ENCODE measurements at places on chromosomes 6 and 20. TPM values are rescaled to one million over a fixed set of nuclear protein-coding genes. Genes with fewer than 3 reads are reported as not detected.

DNA sequence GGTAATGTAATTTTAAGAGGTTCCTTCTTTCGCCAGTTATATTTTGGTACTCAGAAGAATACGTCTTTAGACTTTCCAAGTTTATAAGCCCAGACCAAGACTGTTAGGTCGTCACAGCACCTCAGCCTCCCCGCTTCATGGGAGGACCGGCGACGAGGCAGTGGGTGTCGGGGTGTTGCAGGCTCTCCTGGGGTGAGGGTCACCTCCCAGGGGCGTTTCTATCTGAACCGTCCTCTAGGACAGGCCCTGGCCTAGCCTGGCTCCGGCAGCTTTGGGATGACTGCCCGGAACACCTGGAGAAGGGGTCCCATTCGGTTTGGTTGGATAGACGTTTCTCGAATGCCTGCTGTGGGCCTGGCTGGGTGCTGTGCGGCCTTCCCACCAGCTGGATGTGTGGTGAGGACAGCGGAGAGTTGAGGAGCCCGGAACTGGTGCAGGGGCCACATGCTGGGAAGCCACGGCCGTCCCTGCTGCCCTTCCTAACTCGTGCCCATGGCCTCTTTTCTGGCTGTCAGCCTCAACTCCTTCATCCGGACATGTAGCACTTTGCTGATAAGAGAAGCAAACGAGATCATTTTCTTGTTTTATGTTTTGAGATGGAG, 1.1 kb downstream of the OSBPL2 start:
- H3K36me3 ChIP-seq, result peaks cover 2% of the 10 kb centered on the region
- H3K27ac ChIP-seq, result no peak overlapping the region
- DNase-seq, result no peak
- peaks cover under 1% of the 10 kb centered on the region for H3K27me3 ChIP-seq

The ZNF165 gene
- total RNA-seq, result 0.33 TPM

- no peak overlapping the region for H3K27ac ChIP-seq
- no peaks in the 10 kb centered on the region for H3K4me1 ChIP-seq
- no peaks in the 10 kb centered on the region for H3K36me3 ChIP-seq
- DNase-seq, result no peak
- H3K27me3 ChIP-seq, result no peaks in the 10 kb centered on the region
Measured at GRCh38 chr6:112524071-112524470, 176.9 kb downstream of the RFPL4B start.

DNA sequence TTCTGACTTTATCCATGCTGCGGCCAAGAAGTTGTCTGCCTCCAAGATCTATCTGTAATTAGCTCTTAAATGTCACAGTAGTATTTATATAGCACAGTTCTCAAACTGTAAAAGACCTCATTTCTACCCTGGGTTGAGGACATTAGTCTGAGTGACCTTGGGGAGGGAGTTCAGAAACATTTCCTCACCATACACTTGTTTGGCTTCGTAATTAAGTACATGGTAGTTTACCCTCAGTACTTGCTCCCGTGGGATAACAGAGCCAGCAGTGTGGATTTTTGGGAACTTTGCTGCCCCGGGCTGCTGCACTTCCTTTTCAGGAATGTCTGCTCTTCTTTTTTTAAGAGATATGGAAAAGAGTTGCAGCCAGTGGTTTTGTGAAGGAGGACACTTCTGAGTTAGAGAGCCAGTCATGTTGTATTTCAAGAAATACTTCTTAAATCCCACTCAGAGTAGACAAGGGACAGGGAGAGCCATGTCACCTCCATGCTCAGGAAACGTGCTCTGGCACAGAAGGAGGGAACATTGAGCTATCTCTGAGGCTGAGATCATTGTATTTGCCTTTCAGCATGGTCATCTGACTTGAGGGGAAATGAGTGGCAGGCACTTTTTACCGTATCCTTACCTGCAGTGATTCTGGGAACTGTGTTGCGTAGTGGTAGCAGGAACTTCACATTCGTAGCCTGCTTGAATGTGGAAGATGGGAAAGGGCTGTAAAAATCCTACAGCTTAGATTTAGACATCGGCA, 33.6 kb downstream of the RPRD1B start:
- H3K27me3 ChIP-seq, result no peaks in the 10 kb centered on the region
- H3K27ac ChIP-seq, result no peak overlapping the region
- H3K36me3 ChIP-seq, result peaks cover 21% of the 10 kb centered on the region
- H3K4me1 ChIP-seq, result no peaks in the 10 kb centered on the region
- no peak for DNase-seq
- H3K4me3 ChIP-seq, result no peak overlapping the region

- peak; percentile 45 for DNase-seq
- H3K4me3 ChIP-seq, result no peak overlapping the region
- H3K27me3 ChIP-seq, result no peaks in the 10 kb centered on the region
- H3K36me3 ChIP-seq, result no peaks in the 10 kb centered on the region
- H3K4me1 ChIP-seq, result peaks cover 14% of the 10 kb centered on the region
Measured at GRCh38 chr6:53985366-53985765, 125.9 kb upstream of the MLIP start.

- no peak overlapping the region for H3K4me3 ChIP-seq
- H3K27ac ChIP-seq, result no peak overlapping the region
- DNase-seq, result no peak
- no peaks in the 10 kb centered on the region for H3K27me3 ChIP-seq
Measured at GRCh38 chr6:30840084-30840934, 44.0 kb upstream of the DDR1 start.

The TP53TG5 gene
- total RNA-seq, result under 0.01 TPM

GRCh38 chr6:130381459-130382380, 15.9 kb downstream of the TMEM200A start:
- H3K27ac ChIP-seq, result no peak overlapping the region
- DNase-seq, result no peak
- peaks cover 3% of the 10 kb centered on the region for H3K36me3 ChIP-seq
- H3K27me3 ChIP-seq, result no peaks in the 10 kb centered on the region
- no peak overlapping the region for H3K4me3 ChIP-seq

The BPIFA2 gene
- not detected for total RNA-seq

GRCh38 chr6:152404086-152404857, 232.9 kb downstream of the SYNE1 start:
- no peaks in the 10 kb centered on the region for H3K27me3 ChIP-seq

GRCh38 chr6:168238159-168238909, 81.2 kb downstream of the DACT2 start:
- H3K27ac ChIP-seq, result no peak overlapping the region
- H3K4me3 ChIP-seq, result no peak overlapping the region
- DNase-seq, result peak; percentile 7
- H3K36me3 ChIP-seq, result no peaks in the 10 kb centered on the region
- no peaks in the 10 kb centered on the region for H3K4me1 ChIP-seq
- no peaks in the 10 kb centered on the region for H3K27me3 ChIP-seq

The GGT7 gene
- 9.5 TPM for total RNA-seq

The SASH1 gene
- 38.6 TPM for total RNA-seq

- peaks cover 32% of the 10 kb centered on the region for H3K36me3 ChIP-seq
- peak overlapping the region; percentile 84 for H3K27ac ChIP-seq
- H3K27me3 ChIP-seq, result no peaks in the 10 kb centered on the region
- peak; percentile 91 for DNase-seq
- peaks cover 79% of the 10 kb centered on the region for H3K4me1 ChIP-seq
Measured at GRCh38 chr6:52512199-52512598, 64.7 kb downstream of the TRAM2 start.

- no peak overlapping the region for H3K27ac ChIP-seq
- H3K27me3 ChIP-seq, result no peaks in the 10 kb centered on the region
- no peak for DNase-seq
- H3K4me1 ChIP-seq, result no peaks in the 10 kb centered on the region
- H3K4me3 ChIP-seq, result no peak overlapping the region
Measured at GRCh38 chr20:62080249-62080990, 14.7 kb upstream of the TAF4 start.

The DYNLT2 gene
- 1.0 TPM for total RNA-seq

The SEL1L2 gene
- not detected for total RNA-seq

DNA sequence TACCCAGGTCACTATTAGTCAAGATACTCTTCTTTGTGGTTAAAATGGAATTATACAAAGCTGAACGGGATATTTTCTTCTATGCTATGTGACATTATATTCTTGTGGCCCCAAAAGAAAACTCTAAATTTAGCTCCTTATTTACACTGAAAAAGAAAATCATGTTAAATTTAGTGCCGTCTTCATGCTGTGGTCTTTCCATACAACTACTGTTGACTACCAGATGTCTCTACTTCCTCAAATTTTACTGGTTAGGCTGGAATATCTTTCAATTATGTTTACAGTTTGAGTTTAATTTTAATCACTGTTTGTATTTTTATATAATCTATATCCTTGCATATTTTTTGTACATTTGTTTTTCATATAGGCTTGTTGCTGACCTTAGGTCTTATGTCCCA, 95.6 kb upstream of the FOXO3 start:
- no peaks in the 10 kb centered on the region for H3K4me1 ChIP-seq
- H3K36me3 ChIP-seq, result no peaks in the 10 kb centered on the region
- H3K27ac ChIP-seq, result no peak overlapping the region
- no peak overlapping the region for H3K4me3 ChIP-seq

GRCh38 chr20:62558779-62559178, 83.0 kb upstream of the GATA5 start:
- peaks cover 18% of the 10 kb centered on the region for H3K27me3 ChIP-seq
- H3K36me3 ChIP-seq, result no peaks in the 10 kb centered on the region
- H3K4me1 ChIP-seq, result no peaks in the 10 kb centered on the region
- DNase-seq, result no peak

DNA sequence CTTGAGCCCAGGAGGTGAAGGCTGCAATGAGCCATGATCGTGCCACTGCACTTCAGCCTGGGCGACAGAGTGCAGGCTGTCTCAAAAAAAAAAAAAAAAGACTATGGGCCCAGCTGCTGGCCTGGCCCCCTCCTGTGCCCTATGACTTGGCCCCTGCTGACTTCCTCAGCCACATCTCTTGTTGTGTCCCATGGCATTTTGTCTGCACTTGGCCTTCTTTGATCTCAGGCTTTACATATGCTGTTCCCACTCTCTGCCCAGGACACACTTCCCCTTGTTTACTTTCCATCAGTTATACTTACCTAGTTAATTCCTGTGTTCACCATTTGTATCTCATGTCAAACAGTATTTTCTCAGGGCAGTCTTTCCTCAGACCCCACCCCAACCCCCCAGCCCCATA, 44.5 kb downstream of the RPRD1B start:
- H3K4me3 ChIP-seq, result no peak overlapping the region
- H3K36me3 ChIP-seq, result peaks cover 8% of the 10 kb centered on the region
- DNase-seq, result no peak

The LY6G6F gene
- total RNA-seq, result not detected

DNA sequence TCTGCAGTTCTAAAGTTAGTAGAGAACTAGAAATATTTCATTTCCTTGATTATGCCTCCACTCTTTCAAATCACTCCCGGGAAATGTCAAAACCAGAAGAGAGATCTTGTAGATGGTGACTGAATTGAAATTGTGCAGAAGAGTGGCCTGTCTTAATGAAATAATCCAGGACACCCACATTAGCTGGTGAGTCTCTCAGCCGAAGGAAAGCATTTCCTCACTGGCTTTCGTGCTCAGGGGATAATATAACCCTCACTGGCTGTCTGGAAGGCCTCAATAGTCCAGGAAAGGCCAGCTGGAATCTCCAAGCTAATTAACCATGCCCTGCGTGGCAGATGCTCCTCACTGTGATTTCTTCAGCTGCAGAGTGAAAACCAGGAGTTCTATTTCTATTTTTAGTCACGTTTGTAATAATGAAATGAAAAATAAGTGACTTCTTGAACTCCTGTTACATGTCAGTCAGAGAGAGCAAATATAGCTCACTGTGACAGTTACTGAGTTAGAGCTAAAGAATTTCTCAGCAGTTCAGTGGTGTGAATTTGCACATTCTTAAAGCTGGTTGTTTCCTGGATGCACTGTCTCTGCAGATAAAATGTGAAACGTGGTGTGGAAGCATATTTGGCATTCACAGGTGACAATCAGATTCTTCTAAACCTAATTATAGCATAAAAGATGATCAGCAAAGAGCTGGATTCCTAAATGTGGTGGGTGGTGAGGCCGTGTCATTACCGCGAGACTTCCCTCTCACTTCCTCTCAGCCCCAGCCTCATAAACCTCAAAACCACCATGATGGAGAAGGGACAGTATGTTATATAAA, 211.7 kb downstream of the LMBRD1 start:
- no peaks in the 10 kb centered on the region for H3K36me3 ChIP-seq
- H3K27me3 ChIP-seq, result no peaks in the 10 kb centered on the region
- H3K4me3 ChIP-seq, result no peak overlapping the region
- no peak overlapping the region for H3K27ac ChIP-seq
- peak; percentile 23 for DNase-seq

- no peak overlapping the region for H3K27ac ChIP-seq
- no peaks in the 10 kb centered on the region for H3K36me3 ChIP-seq
- H3K4me1 ChIP-seq, result no peaks in the 10 kb centered on the region
- no peak for DNase-seq
- H3K4me3 ChIP-seq, result no peak overlapping the region
Measured at GRCh38 chr6:25337431-25337830, 58.3 kb downstream of the CARMIL1 start.

The FOXA2 gene
- total RNA-seq, result not detected

GRCh38 chr6:117951783-117952182, 44.7 kb downstream of the SLC35F1 start:
- no peak overlapping the region for H3K27ac ChIP-seq
- DNase-seq, result no peak
- no peaks in the 10 kb centered on the region for H3K4me1 ChIP-seq
- no peaks in the 10 kb centered on the region for H3K36me3 ChIP-seq
- H3K27me3 ChIP-seq, result no peaks in the 10 kb centered on the region

DNA sequence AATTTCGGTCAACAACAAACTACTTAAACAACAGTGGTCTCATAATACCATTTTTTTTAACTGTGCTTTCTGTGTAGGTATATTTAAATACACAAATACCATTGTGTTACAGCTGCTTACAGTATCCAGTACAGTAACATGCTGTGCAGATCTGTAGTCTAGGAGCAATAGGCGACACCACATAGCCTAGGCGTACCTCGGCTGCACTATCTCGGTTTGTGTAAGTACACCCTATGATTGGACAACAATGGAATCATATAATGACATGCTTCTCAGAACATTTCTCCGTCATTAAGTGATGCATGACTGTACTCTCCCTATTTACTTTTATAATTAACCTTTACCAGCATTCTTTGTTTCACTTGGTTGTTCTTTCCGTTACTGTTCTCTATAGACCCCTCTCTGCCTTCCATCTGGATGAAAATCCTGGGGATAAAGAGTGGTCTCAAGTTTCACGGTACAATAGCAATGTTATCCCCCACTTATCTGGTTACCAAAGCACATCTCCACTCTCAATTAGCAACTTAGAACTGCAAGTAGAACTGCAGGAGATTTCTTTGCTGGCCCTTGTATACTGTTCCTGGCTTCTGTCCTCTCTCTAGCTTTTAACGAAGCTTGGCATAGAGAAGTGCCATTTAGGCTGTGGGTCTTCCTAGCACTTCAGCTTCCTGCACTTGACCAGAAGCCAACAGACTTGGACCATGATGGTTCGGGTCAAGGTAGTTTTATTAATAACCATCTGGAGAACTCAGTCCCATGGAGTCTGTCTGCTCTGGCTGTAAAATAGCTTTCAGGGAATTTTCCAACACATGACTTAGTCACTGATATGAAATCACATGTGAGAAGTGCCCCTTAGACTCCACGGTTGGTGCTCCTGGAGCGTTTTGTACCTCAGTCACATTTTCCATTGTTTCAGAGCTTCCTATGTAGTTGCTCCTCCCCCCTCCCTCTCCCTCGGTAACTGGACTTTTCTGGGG, 80.4 kb upstream of the POPDC3 start:
- no peak overlapping the region for H3K27ac ChIP-seq
- no peak for DNase-seq
- H3K36me3 ChIP-seq, result no peaks in the 10 kb centered on the region

GRCh38 chr6:105519954-105520353, 117.1 kb upstream of the PREP start:
- no peak overlapping the region for H3K4me3 ChIP-seq
- H3K27me3 ChIP-seq, result peaks cover 2% of the 10 kb centered on the region
- no peaks in the 10 kb centered on the region for H3K36me3 ChIP-seq
- DNase-seq, result peak; percentile 12

All from fibroblast of lung (primary cell).